ENCODE measurements at places on chromosomes 4 and X. TPM values are rescaled to one million over a fixed set of nuclear protein-coding genes. Genes with fewer than 3 reads are reported as not detected.

POF1B gene
- total RNA-seq, result 14.5 TPM

CCDC120 gene
- 2.2 TPM for total RNA-seq

CT47C1 gene
- total RNA-seq, result not detected

FAM149A gene
- total RNA-seq, result 6.8 TPM

NUP62CL gene
- total RNA-seq, result not detected
